ENCODE measurements at places on chromosomes 4 and X. TPM values are rescaled to one million over a fixed set of nuclear protein-coding genes. Genes with fewer than 3 reads are reported as not detected.

DNA sequence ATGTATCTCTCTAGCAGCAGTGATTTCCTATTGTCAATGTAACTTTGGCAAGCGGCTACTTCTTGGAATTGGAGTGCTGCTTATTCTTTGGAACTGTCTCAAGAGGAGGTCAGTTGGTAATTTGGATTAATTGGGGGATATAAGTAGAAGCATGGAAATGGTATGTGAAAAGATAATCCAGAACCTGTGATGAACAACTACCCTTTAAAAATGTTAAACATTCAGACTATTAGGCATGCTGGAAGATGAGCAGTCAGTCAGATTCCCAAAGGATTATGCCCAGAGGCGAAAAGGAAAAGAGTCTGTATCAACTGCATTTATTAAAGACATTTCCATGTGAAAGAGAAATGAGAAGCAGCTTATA, 62.5 kb downstream of the SEC24D start:
- H3K27me3 ChIP-seq: no peaks in the 10 kb centered on the region
- no peak overlapping the region for H3K4me3 ChIP-seq
- 0 out of 2 replicates have a peak, but pooled peaks cover 8% of the 10 kb centered on the region for H3K4me1 ChIP-seq
- H3K27ac ChIP-seq: no peak overlapping the region

- H3K4me1 ChIP-seq: no peaks in the 10 kb centered on the region
- H3K27me3 ChIP-seq: no peaks in the 10 kb centered on the region
- H3K27ac ChIP-seq: no peak overlapping the region
- no peaks in the 10 kb centered on the region for H3K36me3 ChIP-seq
- no peak for DNase-seq
Observed at GRCh38 chrX:124362072-124362471, 15.7 kb downstream of the SH2D1A start.

GRCh38 chrX:53089224-53089842, 4.6 kb upstream of the KANTR start:
- peaks cover 8% of the 10 kb centered on the region for H3K36me3 ChIP-seq
- DNase-seq: peak; percentile 62
- H3K27ac ChIP-seq: peak overlapping the region; percentile 86
- no peaks in the 10 kb centered on the region for H3K27me3 ChIP-seq
- H3K4me3 ChIP-seq: peak overlapping the region; percentile 81

The EXOC1L gene
- total RNA-seq: not detected

The TSPAN7 gene
- total RNA-seq: not detected

All from PC-3 (cell line).